ENCODE measurements at places on chromosomes 12 and 14.

DNA sequence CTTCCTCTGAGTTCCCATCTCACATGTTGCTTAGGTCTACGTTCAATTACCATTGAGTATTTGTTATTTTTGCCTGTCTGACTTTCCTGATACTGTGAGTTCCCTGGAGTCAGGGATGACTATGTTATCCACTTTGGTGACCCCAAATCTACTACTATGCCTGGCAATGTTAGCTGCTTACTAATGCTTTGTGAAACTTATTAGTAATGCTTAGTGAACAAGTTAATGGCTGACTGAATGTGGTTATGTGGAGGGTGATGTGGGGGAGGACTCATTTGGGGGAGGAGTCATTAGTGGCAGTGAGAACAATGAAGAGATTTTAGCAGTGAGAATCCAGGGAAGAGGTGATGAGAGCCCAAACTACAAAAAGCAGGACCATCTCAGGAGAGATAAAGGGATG lies 121.6 kb downstream of the KTN1 start:
- no peak for DNase-seq

DNA sequence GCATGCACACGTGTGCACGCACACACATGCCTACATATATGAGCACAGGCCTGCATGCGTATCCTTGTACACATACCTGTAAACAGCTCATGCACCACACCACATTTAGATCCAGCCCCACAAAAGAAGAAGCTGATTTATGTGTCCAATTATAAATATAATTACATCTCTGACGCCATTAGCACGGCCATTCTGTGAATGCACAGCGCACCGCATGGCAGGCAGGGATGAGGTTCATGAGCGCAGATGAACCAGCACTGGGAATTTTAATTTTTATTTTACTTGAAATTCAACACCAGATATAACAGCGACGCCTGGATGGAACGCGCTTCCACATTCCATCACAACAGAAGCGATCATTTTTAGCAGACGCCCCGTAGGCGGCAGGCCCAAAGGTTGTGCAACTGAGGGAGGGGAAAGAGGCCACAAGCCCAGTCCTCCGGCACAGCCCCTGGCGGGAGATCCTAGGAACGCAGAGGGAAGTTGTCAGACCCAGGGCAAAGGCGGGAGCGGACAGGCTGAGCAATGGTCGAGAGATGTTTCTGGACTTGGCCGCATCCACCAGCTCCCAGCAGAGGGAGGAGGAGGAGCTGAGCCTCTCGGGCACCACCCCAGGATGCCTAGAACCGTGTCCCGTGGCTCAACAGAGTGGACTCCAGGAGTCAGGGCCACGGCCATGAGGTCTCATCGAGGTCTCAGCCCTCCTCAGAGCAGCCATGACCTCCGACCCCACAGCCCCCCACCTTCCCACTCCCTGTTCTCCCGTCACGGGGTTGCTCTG lies 37.9 kb upstream of the GALNT9 start:
- no peak for DNase-seq

GRCh38 chr12:3142386-3142785 lies 65.2 kb downstream of the TSPAN9 start:
- DNase-seq, result no peak

- DNase-seq, result no peak
Measured at GRCh38 chr12:28954333-28954732, 194.7 kb upstream of the FAR2 start.

GRCh38 chr12:25190793-25191192 lies 4.2 kb downstream of the DNAI7 start:
- no peak for DNase-seq

- DNase-seq, result peak; percentile 54
Measured at GRCh38 chr12:93183940-93184671, 193.6 kb upstream of the NUDT4 start.

- DNase-seq, result no peak
Measured at GRCh38 chr14:93579178-93579577, 148.4 kb downstream of the UNC79 start.

- no peak for DNase-seq
Measured at GRCh38 chr14:104804481-104805325, 3.8 kb downstream of the ZBTB42 start.

DNA sequence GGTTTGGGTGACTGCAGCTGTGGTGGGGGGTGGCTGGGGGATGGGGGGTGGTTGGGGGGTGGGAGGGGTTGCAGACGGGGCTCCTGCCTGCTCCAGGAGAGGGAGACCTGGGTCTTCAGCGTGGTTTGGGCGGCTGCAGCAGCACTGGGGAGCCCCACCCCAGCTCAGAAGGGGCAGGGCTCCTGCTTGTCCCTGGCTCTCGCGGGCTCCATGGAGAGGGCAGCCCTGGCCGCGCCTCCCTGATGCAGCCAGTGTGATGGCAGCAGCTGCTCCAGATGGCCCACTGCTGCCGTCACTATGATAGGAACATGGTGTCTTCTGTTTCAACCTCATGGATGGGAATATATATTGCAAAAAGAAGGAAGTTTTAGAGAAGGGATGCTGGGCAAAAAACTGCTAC lies 22.9 kb downstream of the TRHDE start:
- DNase-seq, result no peak

DNA sequence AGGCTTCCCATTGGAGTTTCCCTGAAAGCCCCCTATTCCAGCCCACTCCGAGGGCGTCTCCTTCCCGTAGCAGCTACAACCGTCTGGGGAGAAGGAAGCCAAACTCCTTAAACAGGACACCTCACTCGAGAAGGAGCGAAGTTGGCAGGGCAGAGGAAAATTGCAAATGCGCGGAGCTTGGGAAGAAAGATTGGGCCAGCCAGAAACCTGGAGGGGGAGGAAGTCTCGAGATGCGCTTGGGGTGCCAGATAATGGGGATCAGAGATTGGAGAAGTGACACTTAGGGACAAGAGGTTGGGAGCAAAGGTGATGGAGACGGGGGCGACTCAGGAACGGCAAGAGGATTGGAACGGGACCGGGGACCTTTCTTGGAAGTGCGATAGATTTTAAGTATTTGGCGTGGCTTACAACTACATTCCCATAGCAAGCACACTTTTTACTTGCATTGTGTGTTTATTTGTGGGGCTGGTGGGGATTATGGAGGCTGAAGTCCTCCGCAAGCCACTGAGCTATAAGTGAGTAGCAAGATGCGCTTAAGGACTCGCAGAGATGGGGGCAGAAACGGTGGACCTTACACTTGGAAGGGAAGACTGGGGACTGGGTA lies 926 bp downstream of the HRK start:
- DNase-seq, result no peak

DNA sequence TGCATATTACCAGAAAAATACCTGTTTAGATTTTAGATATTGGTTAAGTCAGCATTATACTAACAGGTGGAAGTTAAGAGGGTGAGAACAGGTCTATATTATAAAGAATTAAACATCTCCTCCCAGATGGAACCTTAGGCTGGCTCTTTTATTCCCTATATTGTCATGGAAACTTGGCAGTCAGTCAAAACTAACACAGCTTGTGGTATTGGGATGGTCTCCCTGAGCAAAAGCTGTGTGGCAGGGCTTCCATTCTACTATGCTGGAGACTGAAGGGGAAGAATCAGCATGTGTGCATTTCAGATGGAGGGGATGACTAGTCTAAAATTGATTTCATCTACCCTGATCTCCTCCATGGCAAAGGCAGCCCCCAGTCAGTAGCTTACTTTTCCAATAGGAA lies 66.7 kb downstream of the SMOC1 start:
- no peak for DNase-seq

DNA sequence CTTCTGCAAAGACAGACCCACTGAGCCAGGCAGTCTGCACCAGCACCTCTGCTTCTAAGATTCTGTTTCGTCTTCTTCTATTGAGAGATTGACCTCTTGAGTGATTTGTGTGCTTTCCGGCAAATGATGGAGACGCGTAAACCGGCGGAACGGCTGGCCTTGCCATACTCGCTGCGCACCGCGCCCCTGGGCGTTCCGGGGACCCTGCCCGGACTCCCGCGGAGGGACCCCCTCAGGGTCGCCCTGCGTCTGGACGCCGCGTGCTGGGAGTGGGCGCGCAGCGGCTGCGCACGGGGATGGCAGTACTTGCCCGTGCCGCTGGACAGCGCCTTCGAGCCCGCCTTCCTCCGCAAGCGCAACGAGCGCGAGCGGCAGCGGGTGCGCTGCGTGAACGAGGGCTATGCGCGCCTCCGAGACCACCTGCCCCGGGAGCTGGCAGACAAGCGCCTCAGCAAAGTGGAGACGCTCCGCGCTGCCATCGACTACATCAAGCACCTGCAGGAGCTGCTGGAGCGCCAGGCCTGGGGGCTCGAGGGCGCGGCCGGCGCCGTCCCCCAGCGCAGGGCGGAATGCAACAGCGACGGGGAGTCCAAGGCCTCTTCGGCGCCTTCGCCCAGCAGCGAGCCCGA lies 703 bp downstream of the ASCL4 start:
- DNase-seq, result no peak

- no peak for DNase-seq
Measured at GRCh38 chr12:13599176-13599575, 382.2 kb downstream of the GRIN2B start.

DNA sequence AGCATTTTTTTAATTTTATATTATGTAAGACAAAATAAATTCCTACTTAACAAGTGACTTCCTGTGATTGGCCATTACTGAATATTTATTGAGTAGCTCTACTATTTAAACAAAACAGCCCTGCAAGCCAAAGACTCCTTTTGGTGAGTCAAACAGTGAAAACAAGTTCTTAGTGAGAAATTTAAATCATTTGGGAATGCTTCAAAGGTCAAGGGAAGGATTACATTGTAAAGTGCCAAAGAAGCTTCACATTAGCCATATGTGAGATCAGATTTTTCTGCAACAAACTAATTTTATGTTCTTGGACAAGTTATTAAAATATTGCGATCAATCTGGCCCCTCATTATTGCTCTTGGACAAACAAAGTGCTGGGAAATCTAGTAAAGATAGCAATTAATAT lies 795.4 kb upstream of the MGAT4C start:
- no peak for DNase-seq

GRCh38 chr12:80565271-80565670 lies 121.2 kb downstream of the PTPRQ start:
- no peak for DNase-seq

DNA sequence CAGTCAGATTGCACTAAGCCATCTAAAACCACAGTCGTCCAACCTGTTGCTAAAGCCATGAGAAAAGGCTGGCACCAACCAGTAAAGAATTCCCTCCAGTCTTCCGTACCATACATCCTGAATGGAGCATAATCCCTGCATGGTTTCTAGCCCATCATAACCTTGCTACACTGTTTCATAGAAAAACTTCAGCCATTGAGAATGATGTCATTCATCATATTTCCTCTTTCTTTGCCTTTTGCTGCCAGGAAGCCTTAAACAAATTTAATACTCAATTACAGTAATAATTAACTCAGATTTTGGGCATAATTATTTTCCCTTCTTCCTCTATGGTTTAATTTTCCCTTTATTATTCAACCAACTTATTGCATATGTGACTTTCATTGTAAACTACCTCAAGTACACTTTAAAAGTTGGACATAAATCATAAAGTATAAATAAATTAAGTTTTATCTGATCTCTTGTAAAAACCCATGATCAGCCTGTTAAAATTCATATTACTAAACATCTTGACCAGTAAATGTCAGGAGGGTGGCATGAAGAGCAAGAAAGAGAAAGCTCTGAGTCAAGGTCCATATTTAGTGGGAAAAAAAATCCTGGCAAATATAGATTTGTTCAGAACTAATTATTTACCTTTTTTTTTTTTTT lies 264.7 kb downstream of the ZFP36L1 start:
- no peak for DNase-seq

DNA sequence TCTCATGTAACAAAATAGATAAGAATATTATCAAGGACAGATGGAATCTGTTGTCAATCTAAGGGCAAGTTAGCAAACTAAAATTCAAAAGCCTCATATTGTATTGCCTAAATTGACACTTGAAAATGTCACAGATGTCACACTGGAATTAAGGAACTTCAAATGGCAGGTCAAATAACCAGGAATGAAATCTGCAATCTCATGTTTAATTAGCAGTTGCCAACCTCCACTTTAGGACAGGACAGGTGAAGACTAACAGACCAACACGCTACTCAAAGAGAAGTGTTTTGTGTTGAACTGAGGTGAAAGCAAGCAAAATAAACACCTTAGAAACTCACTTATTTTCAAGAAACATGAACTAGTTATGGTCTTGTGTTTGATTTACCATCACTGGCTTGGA lies 11.1 kb downstream of the KIF21A start:
- DNase-seq, result no peak

DNA sequence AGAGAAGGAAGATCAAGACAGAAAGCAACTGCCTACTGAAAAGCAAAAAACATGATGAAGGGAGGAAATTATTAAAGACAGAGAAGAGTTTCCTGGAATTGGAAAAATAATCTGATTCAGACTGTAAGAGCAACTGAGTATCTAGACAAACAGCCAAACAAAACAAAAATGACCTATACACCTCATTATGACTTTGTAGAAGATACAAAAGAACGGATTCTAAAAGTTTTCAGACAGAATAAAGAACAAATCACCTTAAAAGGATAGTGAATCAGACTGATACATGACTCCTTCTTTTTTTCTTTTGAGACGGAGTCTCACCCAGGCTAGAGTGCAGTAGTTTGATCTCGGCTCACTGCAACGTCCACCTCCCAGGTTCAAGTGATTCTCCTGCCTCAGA lies 10.4 kb downstream of the OSBPL8 start:
- no peak for DNase-seq

DNA sequence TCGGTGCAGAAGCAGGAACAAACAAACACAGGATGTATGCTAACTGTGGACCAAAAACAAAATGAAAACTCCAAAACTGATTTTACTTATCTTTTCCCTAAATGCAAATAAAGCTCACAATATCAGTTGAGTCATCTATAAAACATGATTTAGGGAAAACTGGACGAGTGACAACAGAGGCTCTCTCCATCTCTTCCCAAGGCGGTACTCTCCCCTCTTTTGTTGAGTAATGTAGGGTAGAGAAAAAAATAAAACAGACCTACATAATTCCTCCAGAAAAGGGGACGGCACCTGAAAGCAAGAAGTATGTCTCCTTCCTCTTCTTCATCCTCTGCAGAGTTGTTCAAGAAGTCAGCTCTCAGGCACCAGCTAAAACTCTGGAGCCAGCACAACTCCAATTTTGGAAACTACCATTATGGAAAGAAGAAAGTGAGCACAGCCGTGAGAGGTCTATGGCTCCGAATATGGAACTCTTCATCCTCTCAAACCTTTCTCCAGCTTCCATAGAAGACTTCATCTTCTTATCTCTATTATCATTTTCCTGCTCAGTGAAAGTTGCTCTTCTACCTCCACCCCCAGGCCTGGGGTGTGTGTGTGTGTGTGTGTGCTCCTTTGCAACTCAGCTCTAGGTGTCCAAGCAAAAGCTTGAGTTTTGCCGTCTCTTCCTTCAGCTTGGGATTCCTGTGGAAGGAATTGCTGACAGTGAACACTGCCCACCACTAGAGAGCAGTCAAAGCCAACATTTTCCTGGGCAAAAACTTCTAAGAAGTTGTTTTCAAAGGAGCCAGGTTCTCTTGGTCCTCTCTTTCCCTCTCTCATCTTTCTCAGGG lies 155.4 kb downstream of the DIO2 start:
- no peak for DNase-seq

GRCh38 chr12:131075194-131075593 lies 121.5 kb downstream of the ADGRD1 start:
- DNase-seq, result no peak

Measured in naive B cell (primary cell).